ENCODE measurements at places on chromosomes 6 and 20. TPM values are rescaled to one million over a fixed set of nuclear protein-coding genes. Genes with fewer than 3 reads are reported as not detected.

GRCh38 chr6:32570363-32570905, 19.2 kb downstream of the HLA-DRB1 start:
- H3K27me3 ChIP-seq = peaks cover 2% of the 10 kb centered on the region
- H3K27ac ChIP-seq = no peak overlapping the region
- H3K4me3 ChIP-seq = no peak overlapping the region
- no peaks in the 10 kb centered on the region for H3K36me3 ChIP-seq
- H3K4me1 ChIP-seq = no peaks in the 10 kb centered on the region

DNA sequence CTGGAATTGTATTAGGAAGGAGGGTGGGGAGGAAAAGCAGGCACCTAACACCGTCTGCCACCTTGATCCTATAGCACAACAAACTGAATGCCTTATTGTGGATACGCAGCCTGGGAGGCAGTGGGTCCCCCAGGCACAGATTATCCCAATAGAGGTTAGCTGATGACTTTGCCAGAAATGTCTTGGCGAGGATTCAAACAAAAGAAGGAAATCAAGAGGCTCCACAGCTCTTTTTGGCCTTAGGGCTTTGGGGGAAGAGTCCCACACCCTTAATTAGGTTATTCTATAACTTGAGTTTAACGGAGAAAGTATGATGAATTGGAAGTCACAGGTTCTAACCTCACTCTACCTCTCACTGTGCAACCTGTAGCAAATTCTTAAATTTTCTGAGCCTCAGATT, 102.0 kb downstream of the MRPL14 start:
- peak; percentile 57 for DNase-seq
- H3K27ac ChIP-seq = no peak overlapping the region
- H3K36me3 ChIP-seq = no peaks in the 10 kb centered on the region
- H3K4me3 ChIP-seq = no peak overlapping the region
- no peaks in the 10 kb centered on the region for H3K4me1 ChIP-seq

Gene HUS1B
- total RNA-seq = 3.0 TPM

DNA sequence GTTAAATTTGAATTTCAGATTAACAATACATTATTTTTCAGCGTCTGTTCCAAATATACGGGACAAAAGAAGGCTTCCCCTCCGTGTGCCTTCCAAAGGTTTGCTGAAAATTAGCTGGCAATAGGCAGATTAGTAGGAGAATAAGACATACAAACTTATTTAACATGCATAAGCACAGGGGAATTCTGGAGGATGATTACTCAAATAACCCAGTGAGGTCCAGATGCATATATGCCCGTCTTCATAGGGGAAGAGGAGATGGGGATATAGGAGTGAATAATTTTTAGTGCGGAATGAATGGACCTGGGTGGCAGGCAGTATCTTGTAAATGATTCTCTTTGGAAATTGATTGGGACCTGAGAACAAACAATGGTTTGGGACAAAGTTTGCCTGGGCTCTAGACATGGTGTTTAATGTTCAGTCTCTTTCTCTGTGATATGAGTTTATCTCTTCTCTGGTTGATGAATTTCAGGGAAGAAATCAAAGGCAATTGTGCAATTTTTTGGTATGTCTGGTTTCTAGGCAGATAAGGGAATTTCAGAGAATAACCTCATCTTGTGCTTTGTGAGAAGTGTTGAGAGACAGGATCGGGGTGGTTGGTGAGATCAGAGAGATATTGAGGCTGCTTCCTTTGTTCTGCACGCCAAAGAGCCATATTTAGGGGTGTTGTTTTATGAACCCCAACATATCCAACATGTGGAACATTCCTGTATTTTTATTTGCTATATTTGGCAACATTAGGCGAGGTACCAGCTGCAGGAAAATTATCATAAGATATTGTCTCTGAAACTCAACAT, 63.7 kb downstream of the MKKS start:
- no peak for DNase-seq
- no peak overlapping the region for H3K4me3 ChIP-seq
- H3K4me1 ChIP-seq = peaks cover 2% of the 10 kb centered on the region
- no peaks in the 10 kb centered on the region for H3K27me3 ChIP-seq
- H3K36me3 ChIP-seq = no peaks in the 10 kb centered on the region

Gene HCRTR2
- total RNA-seq = not detected

GRCh38 chr20:37236462-37236861, 25.2 kb downstream of the GHRH start:
- no peaks in the 10 kb centered on the region for H3K27me3 ChIP-seq
- DNase-seq = no peak
- no peaks in the 10 kb centered on the region for H3K4me1 ChIP-seq
- no peak overlapping the region for H3K27ac ChIP-seq
- no peak overlapping the region for H3K4me3 ChIP-seq

DNA sequence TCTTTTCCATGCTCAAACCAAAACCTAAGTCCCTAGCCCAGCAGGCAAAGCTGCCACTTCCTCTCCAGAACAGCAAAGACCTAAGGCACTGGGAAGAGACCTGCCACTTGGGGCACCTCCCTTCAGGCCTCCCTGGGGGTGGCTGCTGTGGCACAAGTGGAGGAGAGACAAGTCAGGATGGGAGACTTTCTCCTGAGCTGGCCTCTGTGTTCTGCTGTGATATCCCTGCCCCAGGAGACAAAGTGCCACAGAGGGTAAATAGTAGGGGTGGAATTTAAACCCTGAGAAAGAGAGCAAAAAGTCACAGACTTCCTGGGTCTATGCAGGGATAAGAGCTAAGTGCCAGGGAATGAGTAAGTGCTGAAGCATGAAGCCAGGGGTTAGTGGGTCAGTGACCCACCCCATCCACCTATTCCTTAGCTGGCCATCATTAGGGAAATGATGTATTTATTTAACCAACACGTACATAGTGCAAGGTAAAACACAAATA, 84.2 kb downstream of the MRPL14 start:
- no peak overlapping the region for H3K27ac ChIP-seq
- H3K27me3 ChIP-seq = no peaks in the 10 kb centered on the region
- no peaks in the 10 kb centered on the region for H3K36me3 ChIP-seq
- H3K4me3 ChIP-seq = no peak overlapping the region
- no peaks in the 10 kb centered on the region for H3K4me1 ChIP-seq

- no peaks in the 10 kb centered on the region for H3K36me3 ChIP-seq
- peaks cover 2% of the 10 kb centered on the region for H3K4me1 ChIP-seq
- no peak for DNase-seq
- no peak overlapping the region for H3K27ac ChIP-seq
- H3K4me3 ChIP-seq = no peak overlapping the region
Observed at GRCh38 chr6:138576313-138576712, 77.0 kb upstream of the NHSL1 start.

DNA sequence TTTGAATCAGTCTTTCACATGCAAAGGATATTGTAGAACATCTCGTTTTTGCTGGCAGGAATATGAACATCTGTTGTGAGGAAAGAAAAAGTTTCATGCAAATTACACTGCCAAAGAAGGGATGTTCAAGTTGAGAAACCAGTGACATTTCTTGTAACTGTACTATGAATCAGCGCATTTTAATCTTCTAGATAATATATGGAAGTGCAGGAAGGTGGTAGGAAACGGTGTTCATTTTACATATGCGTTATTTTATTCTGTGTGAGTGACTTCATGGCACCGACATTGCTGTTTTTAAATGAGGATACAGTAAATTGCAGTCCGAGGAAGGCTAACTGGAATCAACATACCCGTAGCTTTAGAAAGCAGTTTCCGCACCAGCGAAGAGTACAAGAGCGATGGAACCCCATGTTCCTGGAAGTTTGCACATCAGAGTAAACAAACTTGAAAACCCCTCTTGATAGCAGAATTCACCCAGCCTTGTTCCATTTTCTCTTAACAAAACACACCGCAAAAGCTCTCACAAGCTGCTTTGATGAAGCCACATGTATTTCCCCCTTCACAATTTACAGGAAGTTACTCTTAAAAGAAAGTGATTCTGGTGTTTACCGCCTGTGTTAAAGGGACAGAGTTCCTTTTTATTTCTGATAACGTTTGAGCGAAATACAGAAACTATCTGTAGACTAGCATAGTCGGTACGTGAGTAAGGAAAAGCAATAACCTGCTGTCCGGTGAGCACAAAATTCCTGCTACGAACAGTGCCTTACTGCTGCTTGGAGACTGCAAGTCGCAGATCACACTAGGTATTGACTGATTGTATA, 11.5 kb downstream of the PRDM1 start:
- peaks cover 4% of the 10 kb centered on the region for H3K4me1 ChIP-seq
- H3K36me3 ChIP-seq = no peaks in the 10 kb centered on the region
- peak overlapping the region; percentile 21 for H3K4me3 ChIP-seq
- peak overlapping the region; percentile 49 for H3K27ac ChIP-seq

GRCh38 chr20:64045346-64046011, 4.0 kb downstream of the SOX18 start:
- H3K27me3 ChIP-seq = peaks cover 60% of the 10 kb centered on the region

All from lung (tissue), 17 donors.